ENCODE measurements at places on chromosomes 1 and 21. TPM values are rescaled to one million over a fixed set of nuclear protein-coding genes. Genes with fewer than 3 reads are reported as not detected.

The LYPLA2 gene
- 44.2 TPM for total RNA-seq

The TFF1 gene
- total RNA-seq = not detected

The NBPF12 gene
- 14.6 TPM for total RNA-seq

The A3GALT2 gene
- total RNA-seq = not detected

The TACSTD2 gene
- 69.9 TPM for total RNA-seq

The GBP2 gene
- total RNA-seq = 48.8 TPM

The GCSAML gene
- 2.2 TPM for total RNA-seq

The CFHR1 gene
- total RNA-seq = 0.74 TPM

The PCAT6 gene
- 0.71 TPM for total RNA-seq

The SMCP gene
- not detected for total RNA-seq

The NBPF26 gene
- 2.4 TPM for total RNA-seq

The ZCCHC17 gene
- 22.5 TPM for total RNA-seq

The CTSK gene
- total RNA-seq = 29.4 TPM

The TSPEAR gene
- total RNA-seq = 0.27 TPM

The LCE1F gene
- total RNA-seq = not detected

The CNR2 gene
- not detected for total RNA-seq

The NDUFS2 gene
- 66.3 TPM for total RNA-seq

The LPAR3 gene
- total RNA-seq = 5.7 TPM

The S100B gene
- 4.5 TPM for total RNA-seq

The B3GALT2 gene
- 3.8 TPM for total RNA-seq

The PGLYRP4 gene
- 0.30 TPM for total RNA-seq

The SV2A gene
- total RNA-seq = 0.86 TPM

The TMIGD3 gene
- total RNA-seq = 9.0 TPM

The UBASH3A gene
- 1.2 TPM for total RNA-seq

The GOLT1A gene
- 11.9 TPM for total RNA-seq

The KMO gene
- 23.0 TPM for total RNA-seq

The LEFTY2 gene
- total RNA-seq = 1.2 TPM

The PADI4 gene
- 7.2 TPM for total RNA-seq

The AADACL4 gene
- not detected for total RNA-seq

The TMEM82 gene
- total RNA-seq = not detected

The C1QC gene
- total RNA-seq = 800 TPM

The ADCY10 gene
- 0.09 TPM for total RNA-seq

The USH2A gene
- not detected for total RNA-seq

The ACTA1 gene
- 0.32 TPM for total RNA-seq

The ACTL8 gene
- total RNA-seq = not detected
